ENCODE measurements at places on chromosomes 1 and 21. TPM values are rescaled to one million over a fixed set of nuclear protein-coding genes. Genes with fewer than 3 reads are reported as not detected.

GRCh38 chr21:36879827-36880226, 86.6 kb downstream of the HLCS start:
- DNase-seq = no peak

The KLHDC8A gene
- not detected for total RNA-seq

DNA sequence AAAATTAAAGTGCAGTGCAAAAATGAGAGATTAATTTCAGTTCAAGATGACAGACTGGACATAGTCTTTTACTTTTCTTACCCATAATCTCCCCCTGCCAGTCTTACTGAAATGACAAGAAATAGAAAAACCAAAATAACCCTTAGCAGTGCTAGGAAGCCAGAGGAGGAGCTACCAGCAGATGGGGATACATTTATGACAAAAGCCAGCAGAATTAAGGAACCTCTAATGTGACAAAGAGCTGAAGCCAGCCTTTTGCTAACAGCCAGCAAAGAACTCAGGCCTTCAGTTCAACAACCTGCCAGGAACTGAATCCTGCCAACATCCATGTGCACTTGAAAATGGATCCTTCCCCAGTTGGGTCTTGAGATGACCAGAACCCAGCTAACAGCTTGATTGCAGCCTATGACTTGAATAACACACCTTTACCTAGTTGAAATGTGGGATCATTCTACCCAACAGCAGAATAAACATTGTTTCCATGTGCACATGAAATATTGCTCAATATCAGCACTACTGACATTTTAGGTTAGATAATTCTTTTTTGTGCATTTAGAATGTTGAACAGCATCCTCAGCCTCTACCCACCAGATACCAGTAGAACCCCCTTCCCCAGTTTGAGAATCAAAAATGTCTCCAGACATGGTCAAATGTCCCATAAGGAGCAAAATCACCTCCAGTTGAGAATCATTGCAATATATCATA, 7.9 kb upstream of the TRAF5 start:
- DNase-seq = no peak

The PTPN22 gene
- total RNA-seq = 74.1 TPM

- no peak for DNase-seq
Measured at GRCh38 chr21:15732290-15732995, 2.7 kb downstream of the USP25 start.

DNA sequence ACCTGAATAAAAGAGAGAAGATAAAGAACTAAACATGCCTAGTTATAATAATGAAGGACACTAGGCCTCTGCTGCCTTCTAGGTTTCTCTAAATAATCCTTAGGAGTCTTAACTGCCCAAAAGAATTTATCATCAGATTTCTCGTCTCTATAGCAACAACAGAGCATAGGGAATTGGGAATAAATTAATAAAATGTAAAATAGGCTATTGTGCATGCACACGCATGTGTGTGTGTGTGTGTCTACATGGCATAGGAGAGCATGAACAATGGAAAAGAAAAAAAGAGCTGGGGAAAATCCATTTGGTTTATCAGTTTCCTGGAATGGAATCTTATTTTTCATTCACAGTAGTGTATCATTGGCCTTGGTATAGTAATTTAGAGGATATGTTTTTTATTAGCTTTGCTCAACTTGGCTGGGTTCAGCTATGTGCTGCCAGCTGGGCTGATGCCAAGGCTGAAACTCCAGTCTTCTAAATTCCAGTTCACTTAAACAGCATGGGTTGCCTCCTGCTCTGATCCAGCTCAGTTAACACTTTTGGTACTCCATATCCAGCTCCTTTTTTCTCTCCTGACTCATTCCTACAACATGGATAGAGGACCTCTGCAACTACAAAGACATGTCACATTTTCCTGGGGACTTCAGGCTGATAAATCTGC, 80.6 kb upstream of the SLFNL1 start:
- no peak for DNase-seq

DNA sequence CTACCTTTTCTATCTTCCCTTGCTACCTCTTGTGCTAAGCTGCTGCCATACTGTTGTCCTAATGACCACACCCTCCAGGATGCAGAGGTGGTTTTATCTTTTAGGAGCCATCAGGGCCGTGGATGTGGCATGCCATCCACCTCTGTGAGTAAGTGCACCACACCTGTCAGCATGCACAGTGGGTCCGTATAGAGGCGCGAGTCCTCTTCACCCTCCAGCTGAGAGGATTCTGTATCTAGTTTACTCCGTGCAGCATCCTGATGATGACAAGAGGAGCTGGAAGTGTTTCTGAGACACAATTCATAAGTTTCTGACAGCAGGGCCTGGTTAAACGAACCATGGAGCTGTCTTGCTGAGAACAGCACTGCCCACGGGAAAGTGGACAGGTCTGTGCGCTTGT, 11.2 kb downstream of the FAM3B start:
- no peak for DNase-seq
